ENCODE measurements at places on chromosomes 4 and X. TPM values are rescaled to one million over a fixed set of nuclear protein-coding genes. Genes with fewer than 3 reads are reported as not detected.

GRCh38 chr4:64001229-64001898, 407.9 kb downstream of the TECRL start:
- DNase-seq, result no peak

NCAPG gene
- 1.8 TPM for total RNA-seq

- no peak for DNase-seq
These were observed 418.9 kb downstream of the CCSER1 start for GRCh38 chr4:90546114-90546513.

DNA sequence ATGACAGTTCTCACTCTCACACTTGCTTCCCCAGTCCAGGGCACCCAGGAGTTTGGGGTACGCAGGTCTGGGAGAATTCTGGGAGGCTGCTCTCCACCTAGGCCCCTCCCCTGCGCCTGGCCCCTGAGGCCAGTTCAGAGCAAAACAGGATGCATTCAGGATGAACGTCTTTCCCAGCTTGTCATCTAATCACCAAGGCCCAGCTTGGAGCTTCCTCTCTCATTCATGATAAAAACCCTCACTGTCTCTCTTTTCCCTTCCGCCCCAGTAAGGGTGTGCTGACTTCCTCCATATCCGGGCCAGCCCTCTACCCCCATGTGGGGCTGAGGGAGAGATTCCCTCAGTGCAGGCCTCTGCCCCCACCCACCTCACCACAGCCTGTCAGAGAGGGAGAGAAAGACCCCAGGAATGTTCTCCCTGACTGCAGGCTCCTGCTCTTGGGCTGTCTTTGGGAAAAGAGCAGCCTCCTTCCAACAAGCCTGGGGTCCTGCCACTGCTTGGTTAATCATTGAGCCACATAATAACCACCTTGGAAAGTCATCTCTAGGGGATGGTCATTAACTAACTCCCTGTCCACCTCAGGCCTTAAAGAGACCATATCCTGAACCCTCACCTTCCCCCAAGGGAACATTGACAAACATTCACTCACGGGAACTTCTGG, 50.1 kb downstream of the STARD8 start:
- no peak for DNase-seq

MAGEC1 gene
- total RNA-seq, result not detected

ATOH1 gene
- total RNA-seq, result not detected

DNA sequence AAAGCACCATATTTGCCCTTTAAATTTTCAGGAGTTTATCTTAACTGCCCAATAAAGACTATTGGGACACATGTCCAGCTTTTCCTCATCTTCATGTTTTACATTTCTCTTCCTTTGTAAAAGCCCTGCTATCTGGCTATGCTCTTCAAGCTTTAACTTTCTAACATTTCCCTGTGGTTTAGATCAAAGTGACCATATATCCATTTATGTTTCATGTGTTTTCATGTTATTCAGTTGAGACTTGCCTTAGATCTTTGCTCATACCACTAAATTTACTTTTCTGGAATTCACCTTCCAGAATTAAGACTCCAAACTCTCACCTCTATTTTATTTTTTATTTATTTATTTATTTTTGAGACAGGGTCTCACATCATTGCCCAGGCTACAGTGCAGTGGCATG, 78.5 kb downstream of the EFHC2 start:
- DNase-seq, result no peak

DNA sequence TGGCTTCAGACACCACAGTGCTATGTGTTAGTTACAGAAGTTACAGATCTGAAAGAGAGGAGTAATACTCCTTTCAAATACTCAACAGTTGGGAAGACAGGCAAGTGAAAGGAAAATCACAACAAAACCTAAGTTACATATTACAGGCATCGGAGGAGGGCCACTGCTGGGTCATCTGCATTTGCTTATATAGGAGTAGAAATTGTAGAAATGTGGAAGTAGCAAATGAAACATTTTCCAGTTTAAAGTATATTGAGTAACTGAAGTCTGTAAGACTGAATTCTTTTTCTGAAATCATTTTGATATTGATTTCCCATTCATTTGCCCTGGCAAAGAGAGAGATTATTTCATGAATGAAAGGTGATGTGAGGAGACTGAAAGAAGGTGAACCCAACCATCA, 201.7 kb downstream of the SPRY1 start:
- DNase-seq, result no peak

DNA sequence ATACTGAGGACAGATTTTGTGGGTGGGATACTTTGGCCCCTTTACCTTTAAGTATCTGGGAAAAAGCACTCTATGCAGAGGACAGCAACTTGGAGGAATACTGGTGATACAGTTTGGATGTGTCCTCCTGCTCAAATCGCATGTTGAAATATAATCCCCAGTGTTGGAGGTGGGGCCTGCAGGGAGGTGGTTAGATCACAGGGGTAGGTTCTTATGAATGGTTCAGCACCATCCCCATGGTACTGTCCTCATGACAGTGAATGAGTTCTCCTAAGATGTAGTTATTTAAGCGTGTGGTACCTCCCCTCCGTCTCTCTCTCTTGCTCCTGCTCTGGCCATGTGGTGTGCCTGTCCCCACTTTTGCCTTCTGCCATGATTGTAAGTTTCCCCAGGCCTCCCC, 24.6 kb downstream of the GPAT3 start:
- DNase-seq, result no peak
